Stimulated activated CD4-positive, alpha-beta T cell treated with anti-CD3 and anti-CD28 coated beads, Interleukin-4, amount 100 ng/mL, for 1 hour (primary cell): ENCODE measurements at places on chromosomes 2 and 18.

GRCh38 chr18:45386041-45386655, 229.1 kb upstream of the SLC14A2 start:
- DNase-seq, result no peak

DNA sequence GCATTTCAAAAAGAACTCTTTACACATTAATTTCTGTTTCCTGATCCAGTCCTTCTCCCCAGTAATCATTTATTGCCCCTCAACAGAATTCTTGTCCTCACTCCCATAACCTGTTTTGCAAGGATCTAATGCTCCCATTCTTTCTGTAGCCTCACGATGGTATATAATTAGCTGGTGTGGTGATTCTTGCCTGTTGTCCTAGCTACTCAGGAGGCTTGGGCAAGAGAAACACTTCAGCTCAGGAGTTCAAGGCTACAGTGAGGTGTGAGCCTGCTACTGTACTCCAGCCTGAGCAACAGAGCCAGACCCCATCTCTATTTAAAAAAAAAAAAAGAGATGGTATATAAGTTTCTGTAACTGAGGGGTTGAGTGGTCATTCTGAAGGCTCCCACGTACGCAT, 7.7 kb upstream of the TRAPPC8 start:
- no peak for DNase-seq

DNA sequence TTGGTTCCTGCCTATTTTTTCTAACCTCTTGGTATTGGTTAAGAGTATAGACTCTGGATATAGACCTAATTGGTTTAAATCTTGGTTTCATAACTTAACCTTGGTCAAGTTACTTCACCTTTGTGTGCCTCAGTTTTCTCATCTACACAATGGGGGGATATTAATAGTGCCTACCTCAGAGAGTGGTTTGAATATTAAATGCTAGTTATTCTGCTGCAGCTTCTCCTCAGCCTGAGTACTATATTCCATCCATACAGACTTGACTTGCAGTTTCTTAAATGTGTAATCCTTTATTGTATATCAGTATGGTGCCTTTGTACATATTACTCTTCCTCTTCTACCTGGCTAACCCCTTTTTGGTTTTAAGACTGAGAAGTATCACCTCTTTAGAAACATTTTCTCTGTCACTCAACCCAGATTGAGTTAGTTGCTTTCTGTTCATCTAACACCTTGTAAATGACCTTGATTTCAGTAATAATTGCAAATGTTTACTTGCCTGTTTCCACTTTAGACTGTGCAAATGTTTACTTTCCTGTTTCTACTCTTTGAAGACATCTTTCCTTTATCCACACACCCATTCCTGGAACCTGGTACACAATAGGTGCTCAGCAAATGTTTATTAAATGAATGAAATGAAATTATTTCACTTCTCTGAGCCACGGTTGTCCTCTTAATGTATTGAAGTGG, 6.6 kb downstream of the ACVR2A start:
- no peak for DNase-seq

DNA sequence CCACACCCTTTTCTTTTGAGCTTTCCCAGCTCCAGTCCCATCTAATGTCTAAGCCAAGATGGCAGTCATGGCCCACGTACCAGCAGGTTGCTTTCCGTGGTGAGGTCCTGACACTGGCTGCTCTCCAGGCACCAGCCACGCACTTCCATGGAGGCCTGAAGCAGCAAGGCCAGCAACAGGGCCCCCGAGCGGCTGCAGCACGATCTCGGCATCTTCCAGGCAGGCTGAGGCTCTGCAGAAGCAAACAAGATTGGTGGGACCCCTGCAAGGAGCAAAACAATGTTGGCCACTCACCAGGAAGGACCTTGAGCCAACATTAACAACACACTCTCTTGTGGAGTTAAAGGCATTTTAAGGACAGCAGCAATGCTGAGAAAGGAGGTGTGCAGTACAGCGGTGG, 3.8 kb downstream of the POMC start:
- DNase-seq, result no peak
